ENCODE measurements at places on chromosomes 5 and 9.

DNA sequence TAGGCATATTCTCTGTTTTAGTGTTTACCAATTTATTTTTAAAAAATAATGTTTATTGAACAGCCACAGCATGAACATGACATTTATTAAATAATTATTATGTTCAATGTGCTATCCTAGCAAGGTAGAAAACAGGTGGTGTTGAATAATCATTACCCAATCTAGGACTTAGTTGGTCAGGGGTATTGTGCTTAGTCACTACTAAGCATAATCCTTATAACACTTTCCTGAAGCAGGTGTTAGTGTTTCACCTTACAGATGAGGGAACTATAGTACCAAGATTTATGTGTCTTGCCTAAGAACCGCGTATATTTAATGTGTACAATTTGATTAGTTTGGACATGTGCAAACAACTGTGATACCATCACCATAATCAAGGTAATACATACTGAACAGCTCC is 1387.2 kb upstream of the ACO1 start:
- no peak for DNase-seq

DNA sequence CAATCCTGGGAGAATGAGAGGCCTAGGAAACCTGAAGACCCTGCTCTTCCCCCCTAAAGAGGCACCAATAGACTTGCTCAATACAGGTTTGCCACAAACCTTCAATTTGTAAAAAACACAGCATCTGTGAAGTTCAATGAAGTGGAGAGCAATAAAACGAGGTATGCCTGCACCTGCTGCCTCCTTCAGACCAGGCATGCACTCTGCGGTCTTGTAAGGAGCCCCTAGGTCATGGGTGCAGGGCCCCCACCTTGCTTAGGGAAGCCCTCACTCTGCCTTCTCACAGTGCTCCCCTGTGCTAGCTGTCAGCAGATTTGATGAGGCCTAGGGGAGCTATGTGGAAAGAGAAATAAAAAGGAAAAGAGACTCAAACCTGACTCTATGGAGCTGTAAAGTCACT is 72.1 kb upstream of the GALNT10 start:
- no peak for DNase-seq

DNA sequence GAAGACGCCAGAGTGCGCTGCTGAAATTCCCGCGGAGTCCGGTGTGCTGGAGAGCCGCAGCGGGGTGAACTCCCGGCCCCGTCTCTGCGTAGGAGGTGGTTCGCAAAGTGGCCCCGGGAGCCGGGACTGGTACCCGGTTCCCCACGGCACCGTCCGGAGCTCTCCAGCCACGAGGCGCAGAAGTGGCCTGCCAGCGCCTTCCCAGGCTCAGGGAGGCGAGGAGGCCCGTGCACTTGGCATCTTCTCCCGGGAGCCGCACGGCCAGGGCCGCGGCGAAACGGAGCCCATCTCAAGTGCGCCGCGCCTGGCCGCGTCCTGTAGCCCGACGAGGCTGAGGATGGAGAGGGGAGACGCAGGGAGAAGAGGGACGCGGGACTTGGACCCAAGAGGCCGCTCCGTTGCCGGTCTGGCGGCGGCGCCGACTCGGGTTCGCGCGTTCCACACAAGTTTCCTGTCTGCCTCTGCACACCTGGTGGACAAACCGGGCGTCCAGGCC is 1.1 kb upstream of the IRX1 start:
- no peak for DNase-seq

GRCh38 chr5:89397096-89397495 is 514.1 kb upstream of the MEF2C start:
- no peak for DNase-seq

- DNase-seq, result no peak
Observed at GRCh38 chr5:136101884-136102283, 30.8 kb upstream of the SMAD5 start.

DNA sequence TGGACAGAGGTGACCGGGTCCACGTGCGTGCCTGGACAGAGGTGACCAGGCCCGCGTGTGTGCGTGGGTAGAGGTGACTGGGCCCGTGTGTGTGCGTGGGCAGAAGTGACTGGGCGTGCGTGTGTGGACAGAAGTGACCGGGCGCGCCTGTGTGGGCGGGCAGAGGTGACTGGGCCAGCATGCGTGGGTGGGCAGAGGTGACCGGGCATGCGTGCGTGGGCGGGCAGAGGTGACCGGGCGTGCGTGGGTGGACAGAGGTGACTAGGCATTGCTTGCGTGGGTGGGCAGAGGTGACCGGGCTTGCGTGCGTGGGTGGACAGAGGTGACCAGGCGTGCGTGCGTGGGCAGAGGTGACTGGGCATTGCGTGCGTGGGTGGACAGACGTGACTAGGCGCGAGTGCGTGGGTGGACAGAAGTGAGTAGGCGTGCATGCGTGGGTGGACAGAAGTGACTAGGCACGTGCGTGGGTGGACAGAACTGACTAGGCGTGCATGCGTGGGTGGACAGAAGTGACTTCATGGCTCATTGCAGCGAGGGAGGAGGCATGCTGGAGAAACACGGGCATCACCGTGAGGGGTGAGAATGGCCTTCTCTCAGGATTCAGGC is 254.1 kb upstream of the IRX4 start:
- DNase-seq, result no peak

DNA sequence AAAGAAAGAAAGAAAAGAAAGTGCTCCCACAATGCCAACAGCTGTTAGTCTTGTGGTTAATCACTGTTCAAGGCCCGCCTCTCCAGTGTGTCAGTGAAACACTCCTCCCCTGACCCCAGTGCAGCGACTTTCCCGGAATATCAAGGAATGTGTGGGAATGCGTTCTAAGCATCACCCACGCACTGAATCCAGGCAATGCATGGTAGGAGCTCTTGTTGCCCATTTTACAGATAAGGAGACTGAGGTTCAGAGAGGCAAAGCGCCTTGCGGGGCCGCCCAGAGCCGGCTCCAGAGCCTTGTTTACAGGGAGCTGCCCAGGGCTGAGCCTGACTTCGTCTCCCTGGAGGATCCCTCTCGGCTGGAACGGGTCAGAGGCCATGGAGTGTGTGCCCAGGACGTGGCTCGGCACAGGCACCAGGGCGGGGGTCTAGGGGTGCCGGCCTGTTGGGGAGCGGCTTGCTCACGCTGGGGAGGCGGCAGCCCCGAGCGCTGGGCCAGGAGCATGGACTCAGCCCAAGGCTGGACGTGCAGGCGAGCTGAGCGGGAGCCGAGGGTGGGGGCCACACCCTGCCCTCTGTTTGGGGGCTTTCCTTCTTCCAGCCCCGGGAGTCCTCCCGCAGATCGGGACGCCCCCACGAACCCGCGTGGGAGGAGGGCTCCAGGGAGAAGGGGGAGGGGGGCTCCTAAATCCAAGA is 823 bp downstream of the ST6GALNAC6 start:
- DNase-seq, result no peak

- DNase-seq, result no peak
Observed at GRCh38 chr9:38130724-38131123, 61.7 kb upstream of the SHB start.

GRCh38 chr5:2007496-2007877 is 124.8 kb upstream of the IRX4 start:
- no peak for DNase-seq

- no peak for DNase-seq
Observed at GRCh38 chr5:157193699-157194424, 13.2 kb downstream of the ITK start.
